ENCODE measurements at places on chromosomes 6 and 20.

DNA sequence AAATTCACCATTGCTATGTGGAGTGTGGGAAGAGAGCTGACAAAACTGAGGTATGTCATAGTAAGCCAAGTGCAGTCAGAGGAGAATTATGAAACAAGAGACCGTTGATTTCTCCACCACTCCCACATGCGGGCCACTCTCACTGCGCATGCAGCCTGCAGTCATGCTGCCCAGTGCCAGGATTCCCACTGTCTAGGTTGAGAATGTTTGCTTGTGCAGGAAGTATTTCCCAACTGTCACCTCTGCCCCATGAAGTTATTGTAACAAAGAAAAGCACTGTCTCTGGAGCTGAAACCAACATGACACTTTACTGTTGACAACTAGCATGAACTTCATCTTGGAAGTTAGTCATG, 18.7 kb upstream of the SFT2D1 start:
- DNase-seq: no peak

- DNase-seq: no peak
Measured at GRCh38 chr20:53498341-53498740, 95.3 kb downstream of the ZNF217 start.

GRCh38 chr6:4606821-4607704, 169.1 kb upstream of the CDYL start:
- no peak for DNase-seq

DNA sequence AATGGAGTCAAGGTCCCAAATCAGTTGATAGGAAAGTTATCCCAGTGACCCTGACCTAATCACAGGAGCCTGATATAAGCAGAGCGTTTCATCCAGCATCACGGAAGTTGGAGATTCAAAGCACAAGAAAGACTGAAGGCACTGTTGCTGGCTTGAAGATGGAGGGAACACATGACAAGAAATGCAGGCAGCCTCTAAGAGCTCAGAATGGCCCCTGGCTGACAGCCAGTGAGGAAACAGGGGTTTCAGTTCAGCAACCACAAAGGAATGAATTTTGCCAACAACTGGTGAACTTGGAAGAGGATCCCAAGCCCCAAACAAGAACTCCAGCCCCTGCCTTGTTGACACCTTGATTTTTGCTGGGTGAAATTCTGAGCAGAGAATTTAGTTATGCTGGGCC, 778.5 kb downstream of the MAFB start:
- DNase-seq: no peak

- no peak for DNase-seq
Measured at GRCh38 chr6:109653264-109653663, 37.7 kb downstream of the AK9 start.

GRCh38 chr6:6771964-6772363, 183.4 kb downstream of the LY86 start:
- DNase-seq: no peak

GRCh38 chr6:48135323-48136084, 24.5 kb upstream of the PTCHD4 start:
- DNase-seq: no peak

- DNase-seq: no peak
Measured at GRCh38 chr6:117477988-117478852, 4.3 kb upstream of the DCBLD1 start.

GRCh38 chr20:48794360-48794759, 33.4 kb downstream of the PREX1 start:
- no peak for DNase-seq

DNA sequence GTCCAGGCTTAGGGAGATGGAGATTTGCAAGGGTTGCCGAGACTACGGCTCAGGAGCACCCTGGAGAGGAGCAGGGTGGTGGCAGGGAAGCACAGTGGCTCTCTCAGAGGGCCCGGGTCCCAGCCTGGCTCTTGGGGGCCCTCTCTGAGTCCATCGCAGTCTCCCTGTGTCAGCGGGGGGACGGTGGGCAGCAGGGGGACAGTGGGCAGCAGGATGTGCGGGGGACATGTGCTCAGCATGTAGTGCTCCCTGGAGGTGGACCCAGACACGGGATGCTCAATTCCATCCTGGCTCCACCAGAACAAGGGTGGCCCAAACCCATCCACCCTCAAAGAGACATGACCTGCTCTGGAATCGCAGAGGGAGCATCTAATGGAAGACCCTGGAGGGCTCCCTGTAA, 43.0 kb upstream of the ZBP1 start:
- DNase-seq: no peak

GRCh38 chr6:73231986-73232391, 6.7 kb upstream of the KHDC1L start:
- DNase-seq: no peak

DNA sequence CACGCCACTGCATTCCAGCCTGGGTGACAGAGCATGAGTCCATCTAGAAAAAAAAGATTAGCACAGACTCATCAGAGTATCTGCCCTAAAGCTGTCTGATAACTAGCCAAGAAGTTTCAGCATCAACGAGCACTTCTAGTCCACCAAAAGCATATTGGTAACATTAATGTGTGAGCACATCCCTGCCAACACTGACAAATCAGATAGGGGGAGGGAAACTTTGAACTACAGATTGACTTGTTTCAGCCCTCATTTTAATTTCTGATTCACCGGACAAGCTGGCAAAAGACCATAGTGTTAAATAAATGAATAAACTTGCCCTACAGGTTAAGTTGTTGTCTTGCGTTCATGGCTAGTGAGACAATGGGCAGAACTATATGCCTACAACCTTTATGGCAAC, 7.7 kb upstream of the SEC63 start:
- DNase-seq: no peak

DNA sequence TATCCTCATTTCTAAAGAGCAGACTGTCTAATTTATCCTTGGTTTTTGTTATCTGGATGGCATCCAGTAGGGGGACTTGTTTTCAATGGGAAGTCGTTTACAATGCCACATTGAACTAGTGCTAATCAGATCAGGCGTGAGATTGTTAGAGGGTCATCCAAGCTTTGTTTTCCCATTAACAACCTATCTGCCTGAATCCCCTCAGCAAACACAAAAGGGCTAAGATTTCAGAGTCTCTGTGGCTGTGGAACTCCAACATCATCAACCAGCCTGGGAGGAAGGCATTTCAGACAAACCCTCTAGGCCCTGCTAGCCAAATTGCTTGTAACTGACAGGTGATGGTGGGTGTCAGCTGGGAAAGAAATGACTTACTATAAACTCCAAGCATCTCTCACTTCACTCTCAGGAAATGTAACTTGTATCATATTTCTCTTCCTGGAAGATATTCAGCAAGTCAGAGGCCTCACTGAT, 47.7 kb downstream of the COL19A1 start:
- DNase-seq: no peak

Measured in activated CD8-positive, alpha-beta memory T cell treated with anti-CD3 and anti-CD28 coated beads for 24 hours (primary cell).